ENCODE measurements at places on chromosomes 1 and 21. TPM values are rescaled to one million over a fixed set of nuclear protein-coding genes. Genes with fewer than 3 reads are reported as not detected.

GRCh38 chr1:186628910-186629309 is 51.3 kb downstream of the PTGS2 start:
- no peak for DNase-seq

DNA sequence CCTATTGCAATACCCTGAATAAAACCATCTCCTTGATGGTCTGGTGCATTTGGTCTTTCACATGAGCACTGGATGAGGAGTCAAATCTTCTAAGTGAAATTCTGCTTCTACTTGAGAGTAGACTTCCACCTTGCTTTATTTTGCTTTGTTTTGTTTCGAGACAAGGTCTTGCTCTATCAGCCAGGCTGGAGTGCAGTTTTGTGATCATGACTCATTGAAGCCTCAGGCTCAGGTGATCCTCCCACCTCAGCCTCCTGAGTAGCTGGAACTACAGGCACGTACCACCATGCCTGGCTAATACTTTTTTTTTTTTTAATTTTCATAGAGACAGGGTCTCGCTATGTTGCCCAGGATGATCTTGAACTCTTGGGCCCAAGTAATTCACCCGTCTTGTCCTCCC is 65.8 kb upstream of the F3 start:
- DNase-seq: no peak

The IFI44L gene
- 0.54 TPM for total RNA-seq

The TSNAX gene
- 29.0 TPM for total RNA-seq
